Stimulated activated CD8-positive, alpha-beta memory T cell treated with anti-CD3 and anti-CD28 coated beads, Interleukin-7, amount 100 ng/mL, for 1 hour (primary cell): ENCODE measurements at places on chromosomes 4 and X.

- no peak for DNase-seq
Measured at GRCh38 chrX:153644356-153645125, 2.5 kb upstream of the DUSP9 start.

GRCh38 chr4:68361146-68361589 lies 11.3 kb upstream of the YTHDC1 start:
- no peak for DNase-seq

DNA sequence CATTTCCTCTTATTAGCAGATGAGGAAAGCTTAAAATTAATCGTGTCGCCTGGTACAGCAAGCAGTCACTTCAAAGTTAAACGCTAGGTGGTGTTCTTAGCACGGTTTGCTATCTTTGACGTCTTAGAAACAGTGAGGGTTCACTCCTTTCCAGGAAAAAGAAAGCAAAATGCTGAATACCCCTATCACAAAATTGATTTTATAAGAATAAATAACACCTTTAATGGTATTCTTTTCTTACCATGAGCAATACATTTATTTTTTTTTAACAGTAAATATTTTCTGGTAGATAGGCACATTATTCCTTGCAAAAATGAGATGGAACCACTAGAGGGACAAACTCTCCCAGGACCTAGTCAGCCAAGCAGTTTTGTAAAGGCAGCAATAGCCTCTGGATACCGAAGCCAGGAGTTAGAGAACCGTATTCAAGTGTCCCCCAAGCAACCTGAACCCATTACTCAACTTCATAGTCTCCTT lies 153.9 kb downstream of the KDR start:
- DNase-seq = no peak

DNA sequence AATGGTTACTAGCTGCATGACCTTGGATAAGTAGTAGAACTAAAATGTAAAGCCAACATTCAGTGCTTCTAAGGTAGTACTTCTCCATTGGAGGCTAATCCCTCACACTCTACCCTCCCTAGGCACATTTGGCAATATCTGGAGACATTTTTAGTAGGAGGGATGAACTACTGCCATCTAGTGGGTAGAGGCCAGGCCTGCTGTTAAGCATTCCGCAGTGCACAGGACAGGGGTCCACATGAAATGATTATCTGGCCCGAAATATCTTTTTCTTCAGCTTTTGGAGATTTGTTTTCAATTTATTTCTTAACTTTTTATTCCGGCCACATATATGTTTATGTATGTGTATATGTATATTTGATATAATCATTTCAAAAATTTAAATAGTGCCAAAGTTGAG lies 36.0 kb upstream of the SPANXC start:
- DNase-seq = no peak

GRCh38 chrX:31039327-31039711 lies 32.5 kb downstream of the FTHL17 start:
- DNase-seq = no peak

DNA sequence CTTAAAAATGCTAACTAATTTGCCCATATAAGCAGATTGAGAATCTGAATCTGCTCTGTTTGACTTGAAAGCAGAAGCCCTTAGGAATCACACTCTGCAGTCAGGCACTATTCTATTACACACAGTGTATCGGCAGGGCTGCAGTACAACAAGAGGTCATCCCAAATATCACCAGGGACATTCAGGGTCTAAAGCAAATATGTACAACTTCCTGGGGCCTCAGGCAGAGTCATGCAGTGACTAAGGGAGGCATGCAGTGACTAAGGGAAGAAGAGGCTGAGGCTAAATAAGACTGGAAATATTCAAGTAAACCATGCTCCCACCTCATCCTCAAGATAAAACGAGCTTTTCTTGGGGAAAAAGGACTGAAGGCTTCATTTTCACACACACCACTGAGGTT lies 20.9 kb downstream of the MAPK10 start:
- DNase-seq = no peak

DNA sequence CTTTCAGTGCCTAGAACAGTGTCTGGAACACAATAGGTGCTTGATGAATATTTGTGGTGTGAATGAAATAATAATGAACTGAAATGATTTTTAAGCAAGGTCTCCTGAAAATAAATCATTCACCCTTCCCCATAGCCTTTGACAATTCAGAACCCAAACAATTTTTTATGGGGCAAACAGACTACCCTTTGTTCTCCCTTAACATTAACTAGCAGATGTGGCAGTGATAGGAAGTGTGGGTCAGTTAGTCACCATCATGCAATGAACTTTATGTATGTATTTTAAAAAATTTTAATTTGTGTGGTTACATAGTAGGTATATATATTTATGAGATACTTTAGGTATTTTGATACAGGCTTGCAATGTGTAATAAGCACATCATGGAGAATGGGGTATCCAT lies 27.2 kb upstream of the CD40LG start:
- DNase-seq = no peak

DNA sequence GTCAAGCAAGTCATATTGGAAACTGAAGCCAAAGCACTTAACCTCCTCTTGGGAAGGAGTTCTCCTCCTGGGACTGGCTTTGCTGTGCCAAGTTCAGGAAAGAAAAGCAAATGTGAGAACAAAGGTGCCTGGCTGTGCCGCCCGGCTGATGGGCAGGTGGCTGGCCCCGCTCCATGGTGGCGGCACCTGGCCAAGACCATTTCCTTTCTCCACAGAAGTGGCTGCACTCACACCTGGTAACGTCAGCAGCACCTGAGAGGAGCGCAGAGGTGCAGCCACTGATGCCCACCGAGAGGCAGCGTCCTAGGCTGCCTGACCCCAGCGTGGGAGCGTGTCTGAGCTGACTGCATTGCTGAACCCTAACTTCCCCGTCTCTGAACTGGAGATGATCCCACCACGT lies 54.3 kb downstream of the DCTD start:
- no peak for DNase-seq

GRCh38 chrX:16826207-16826606 lies 39.9 kb downstream of the TXLNG start:
- DNase-seq = no peak

DNA sequence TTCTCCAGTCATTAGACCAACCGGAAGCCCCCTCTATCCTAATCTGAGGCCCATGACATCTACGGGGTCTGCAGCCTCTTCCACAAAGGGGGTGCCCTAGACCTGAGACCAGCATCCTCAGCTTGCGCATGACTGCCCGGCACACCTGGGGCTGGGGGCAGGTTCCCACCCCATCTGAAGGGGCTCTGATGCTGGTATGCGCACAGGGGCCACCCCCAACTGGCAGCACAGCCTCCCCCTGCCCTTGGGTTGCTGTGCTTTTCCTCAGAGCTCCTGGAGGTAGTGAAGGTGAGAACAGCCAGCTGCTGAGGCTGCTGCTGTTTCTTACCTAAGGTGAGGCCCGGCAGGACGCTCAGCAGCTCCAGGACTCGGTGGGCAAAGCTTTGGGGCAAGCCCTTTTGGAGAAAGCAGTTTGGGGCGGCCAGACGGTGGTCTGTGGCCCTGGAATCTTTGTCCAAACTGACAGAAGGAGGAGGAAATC lies 18.9 kb upstream of the CPLX1 start:
- DNase-seq = no peak

DNA sequence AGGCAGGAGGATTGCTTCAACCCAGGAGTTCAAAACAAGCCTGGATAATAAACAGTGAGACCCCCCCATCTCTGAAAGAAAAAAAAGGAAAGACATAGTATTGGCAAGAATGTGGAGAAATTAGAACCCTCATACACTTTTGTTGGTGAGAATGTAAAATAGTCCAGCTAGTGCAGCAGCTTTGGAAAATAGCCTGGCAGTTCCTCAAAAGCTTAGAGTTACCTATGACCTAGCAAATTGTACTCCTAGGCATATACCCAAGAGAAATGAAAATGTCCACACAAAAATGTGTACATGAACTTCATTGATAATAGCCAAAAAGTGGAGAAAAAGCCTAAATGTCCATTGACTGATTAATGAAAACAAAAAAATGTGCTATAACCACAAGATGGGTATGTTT lies 21.3 kb downstream of the THAP9 start:
- DNase-seq = no peak

DNA sequence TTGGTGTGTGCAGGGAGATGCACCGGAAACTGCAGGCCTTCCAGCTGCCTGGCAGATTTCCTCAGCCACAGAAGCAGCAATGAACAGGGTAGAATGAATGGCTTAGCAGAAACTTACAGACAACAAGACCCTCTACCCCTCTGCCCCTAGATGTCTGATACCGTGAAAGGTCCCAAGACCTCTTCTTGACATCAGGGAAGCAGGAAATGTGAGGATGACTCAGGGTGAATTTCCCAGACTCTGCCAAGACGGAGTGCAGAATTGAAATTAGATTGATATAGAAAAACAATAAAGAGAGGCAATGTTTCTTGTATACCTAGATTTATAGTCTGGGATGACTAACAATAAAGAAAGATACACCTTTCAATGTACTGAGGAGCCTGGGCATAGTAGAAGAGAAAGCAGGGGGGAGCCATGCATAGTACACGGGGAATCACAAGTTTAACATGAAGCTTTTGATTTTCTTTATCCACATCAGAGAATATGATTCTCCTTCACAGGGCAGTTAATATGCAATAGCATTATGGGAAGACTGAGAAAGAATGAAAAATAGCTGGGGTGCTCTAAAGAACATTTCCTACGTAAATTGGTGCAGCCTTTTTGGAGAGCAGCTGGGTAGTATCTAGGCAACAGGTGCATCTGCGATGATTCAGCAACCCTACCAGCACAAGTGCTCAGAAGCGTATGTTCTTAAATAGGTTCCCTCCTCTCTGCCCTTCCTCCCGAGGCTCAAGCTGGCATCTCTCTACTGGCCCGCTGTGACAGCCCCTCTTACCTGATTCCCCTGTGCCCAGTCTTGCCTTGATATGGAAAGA lies 18.3 kb upstream of the CXCR3 start:
- no peak for DNase-seq
